Ecto neural progenitor cell (in vitro differentiated cells): ENCODE measurements at places on chromosomes 1 and 21.

GRCh38 chr1:106717591-106717990 is 338.9 kb upstream of the PRMT6 start:
- DNase-seq = no peak

DNA sequence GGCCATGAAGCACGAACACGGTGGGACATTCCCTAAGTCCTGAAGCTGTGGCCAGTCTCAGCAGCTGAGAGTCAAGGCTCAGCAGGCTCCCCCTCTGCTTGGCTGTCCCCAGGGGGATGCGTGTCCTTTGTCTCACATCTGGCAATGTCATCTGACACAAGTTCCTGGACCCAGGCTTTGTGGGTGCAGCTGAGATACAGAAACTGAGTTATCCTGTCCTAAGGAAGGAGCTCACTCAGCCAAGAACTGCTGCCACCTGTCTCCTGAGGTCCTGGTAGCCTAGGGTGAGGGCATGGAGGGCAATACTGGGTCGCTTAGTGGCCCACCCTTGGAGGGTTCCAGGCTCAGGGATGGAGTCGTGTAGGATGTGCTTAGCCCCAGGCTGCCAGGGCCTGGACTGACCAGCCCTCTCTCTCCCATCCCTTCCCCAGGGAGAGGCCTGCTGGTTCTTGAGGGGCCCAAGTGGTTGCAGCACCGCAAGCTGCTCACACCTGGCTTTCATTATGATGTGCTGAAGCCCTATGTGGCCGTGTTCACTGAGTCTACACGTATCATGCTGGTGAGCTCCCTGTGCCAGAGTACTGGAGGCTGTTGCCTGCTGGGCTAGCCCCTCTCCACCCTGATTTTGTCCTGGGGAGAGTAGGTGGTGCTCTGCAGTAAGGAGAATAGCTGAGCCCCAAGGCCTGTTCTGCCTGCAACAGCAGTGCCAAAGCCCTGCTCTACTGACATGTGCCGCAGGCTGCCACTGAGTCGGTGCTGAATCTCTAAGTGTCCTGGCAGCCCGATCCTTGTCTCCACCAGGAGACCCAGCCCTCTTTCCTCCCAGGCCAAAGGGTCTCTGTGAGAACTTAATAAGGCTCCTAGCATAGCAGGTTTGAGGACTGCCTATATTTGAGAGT is 13.5 kb downstream of the CYP4B1 start:
- DNase-seq = no peak

GRCh38 chr1:23169727-23170335 is 1.2 kb upstream of the LUZP1 start:
- no peak for DNase-seq

DNA sequence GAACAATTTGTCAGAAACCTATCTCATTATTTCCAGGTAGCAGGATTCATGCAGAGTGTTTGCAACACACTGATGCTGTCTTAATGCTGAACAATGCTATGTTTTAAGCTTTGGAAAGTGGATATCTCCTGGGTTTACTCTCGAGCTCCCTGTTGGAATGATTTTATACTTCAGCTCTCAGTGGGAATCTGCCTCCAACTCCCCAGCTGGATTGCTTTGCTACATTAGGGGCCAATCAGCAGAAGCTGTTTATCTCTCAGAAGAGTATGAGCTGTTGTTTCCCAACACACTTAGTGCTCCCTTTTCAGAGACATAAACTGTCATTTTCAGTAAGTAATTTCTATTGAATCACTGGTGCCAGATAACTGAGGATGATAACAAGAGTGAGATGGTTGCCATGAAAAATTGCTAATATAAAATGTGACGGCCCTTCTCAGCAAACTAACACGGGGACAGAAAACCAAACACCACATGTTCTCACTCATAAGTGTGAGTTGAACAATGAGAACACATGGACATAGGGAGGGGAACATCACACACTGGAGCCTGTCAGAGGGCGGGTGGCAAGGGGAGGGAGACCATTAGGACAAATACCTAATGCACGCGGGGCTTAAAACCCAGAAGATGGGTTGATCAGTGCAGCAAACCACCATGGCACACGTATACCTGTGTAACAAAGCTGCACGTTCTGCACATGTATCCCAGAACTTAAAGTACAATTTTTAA is 265.9 kb upstream of the RUNX1 start:
- DNase-seq = no peak

GRCh38 chr1:20493309-20493708 is 7.3 kb upstream of the CAMK2N1 start:
- no peak for DNase-seq

GRCh38 chr1:15523104-15524020 is 653 bp downstream of the CASP9 start:
- DNase-seq = no peak
